ENCODE measurements at places on chromosomes 1 and 21.
A peak's percentile ranks its signal among the peaks of the same experiment; 100 is the strongest.

DNA sequence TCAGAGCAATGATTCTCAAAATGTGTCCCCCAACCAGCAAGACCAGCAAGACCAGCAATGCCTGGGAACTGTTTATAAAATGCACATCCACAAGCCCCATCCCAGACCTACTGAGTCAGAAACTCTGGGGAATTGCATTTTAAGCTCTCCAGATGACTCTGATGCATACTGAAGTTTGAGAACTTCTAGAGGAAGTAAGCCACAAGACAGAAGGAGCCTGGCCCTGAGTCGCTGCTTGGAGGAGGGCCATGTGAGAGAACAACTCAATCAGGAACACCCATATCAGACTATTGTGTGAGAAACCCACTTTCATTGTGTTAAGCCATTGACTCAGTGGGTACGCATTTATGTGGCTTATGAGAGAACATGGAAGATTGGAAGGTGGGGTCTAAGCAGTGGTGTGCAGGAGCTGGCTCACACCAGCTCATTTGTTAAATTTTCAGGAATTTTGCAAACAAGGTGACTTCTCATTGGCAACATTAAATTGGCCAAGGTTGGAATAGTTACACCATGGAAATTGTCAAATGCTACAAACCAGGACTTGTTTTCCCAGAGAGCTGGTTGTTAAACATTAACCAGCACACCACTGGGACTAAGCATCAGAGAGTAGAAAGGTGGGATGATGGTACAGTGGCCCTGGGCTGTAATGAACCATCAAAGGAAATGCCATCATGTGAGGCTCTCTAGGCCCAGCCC lies 38.9 kb downstream of the ATP1A1 start:
- no peak for DNase-seq

DNA sequence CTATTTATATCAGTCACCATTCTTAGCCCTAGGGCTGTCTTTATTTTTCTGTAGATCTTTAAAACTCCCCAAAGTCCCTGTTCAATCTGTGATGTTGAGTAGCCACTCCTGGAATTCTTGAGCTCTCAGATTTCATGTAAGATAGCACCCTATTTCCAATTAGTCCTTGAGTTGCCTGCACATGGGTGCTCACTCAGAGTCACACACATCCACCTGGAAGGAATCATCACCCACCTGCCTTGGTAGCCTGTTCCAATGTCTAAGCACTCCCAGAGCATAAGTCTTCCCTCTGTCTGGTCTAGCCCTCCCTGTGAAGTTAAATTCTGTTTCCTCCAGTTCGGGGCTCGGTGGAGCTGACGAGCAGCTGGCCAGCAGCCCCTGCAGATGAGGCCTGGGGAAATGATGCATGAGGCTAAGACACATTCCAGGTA lies 14.7 kb upstream of the ATF3 start:
- no peak for DNase-seq

GRCh38 chr1:53293123-53293522 lies 34.7 kb downstream of the LRP8 start:
- DNase-seq: no peak

GRCh38 chr1:35448344-35448801 lies 108.8 kb downstream of the KIAA0319L start:
- DNase-seq: peak; percentile 7

DNA sequence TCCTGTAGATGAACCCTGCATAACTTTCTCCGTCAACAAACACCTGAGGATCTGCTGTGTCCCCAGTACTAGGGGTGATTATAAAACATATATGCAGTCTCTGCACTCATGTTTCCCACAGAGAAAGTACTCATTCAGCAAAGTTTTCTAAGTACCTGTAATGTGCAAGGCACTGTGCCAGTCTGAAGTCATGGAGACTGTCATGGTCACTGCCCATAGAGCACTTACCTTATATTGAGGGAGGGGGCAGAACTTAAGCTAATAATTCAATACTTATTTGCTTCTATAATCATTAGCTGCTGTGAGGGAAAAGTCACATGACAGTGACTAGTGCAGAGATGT lies 41.2 kb downstream of the MAP3K21 start:
- no peak for DNase-seq

GRCh38 chr1:204873714-204874113 lies 3.1 kb downstream of the NFASC start:
- no peak for DNase-seq

GRCh38 chr1:197807216-197807615 lies 31.9 kb upstream of the DENND1B start:
- no peak for DNase-seq

DNA sequence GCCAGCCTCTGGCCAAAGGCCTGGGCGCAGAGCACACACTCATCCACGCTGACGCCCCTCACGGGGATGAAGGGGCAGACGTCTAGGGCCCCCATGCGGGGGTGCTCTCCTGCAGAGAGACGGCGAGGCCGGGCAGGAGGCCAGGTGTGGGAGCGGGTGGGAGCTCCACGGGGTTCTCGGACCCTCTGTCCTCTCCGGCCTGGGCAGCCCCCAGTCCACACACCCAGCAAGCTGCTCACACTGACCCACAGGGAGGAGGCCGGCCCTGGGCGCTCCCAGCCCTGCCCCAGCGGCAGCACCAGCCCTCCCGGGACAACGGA lies 2.5 kb downstream of the FTCD start:
- no peak for DNase-seq

- no peak for DNase-seq
Measured at GRCh38 chr1:30889511-30889910, 19.0 kb downstream of the SDC3 start.

- DNase-seq: no peak
Measured at GRCh38 chr1:232558954-232559353, 71.0 kb downstream of the SIPA1L2 start.

Measured in nucleus accumbens (tissue), 56 donors.